Central memory CD4-positive, alpha-beta T cell (primary cell): ENCODE measurements at places on chromosomes 5 and 9.

- no peak for DNase-seq
Observed at GRCh38 chr5:31671339-31671741, 32.4 kb downstream of the PDZD2 start.

- no peak for DNase-seq
Observed at GRCh38 chr9:128409978-128410377, 10.7 kb upstream of the CERCAM start.

GRCh38 chr5:171431251-171431777, 11.9 kb downstream of the FGF18 start:
- no peak for DNase-seq

GRCh38 chr5:72622170-72622760, 115.1 kb upstream of the ZNF366 start:
- DNase-seq: no peak

DNA sequence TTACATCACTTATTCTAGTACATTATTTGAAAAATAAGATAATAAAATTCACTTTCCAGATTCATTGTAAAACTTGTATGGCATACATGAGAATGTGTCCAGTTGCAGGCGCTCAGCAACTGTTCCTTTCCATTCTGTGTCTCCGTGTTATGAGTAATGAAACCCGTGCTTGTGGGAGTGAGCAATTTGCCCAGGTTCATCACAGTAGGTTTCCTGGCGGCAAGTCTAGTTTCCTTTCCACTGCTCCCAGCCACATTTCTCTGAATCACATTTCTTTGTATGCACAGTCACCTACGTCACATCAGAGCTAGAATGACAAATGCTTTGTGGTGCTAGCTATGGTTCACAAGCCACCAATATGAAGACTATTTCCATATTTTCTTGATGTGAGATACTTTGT, 39.9 kb downstream of the MOCS2 start:
- DNase-seq: no peak

DNA sequence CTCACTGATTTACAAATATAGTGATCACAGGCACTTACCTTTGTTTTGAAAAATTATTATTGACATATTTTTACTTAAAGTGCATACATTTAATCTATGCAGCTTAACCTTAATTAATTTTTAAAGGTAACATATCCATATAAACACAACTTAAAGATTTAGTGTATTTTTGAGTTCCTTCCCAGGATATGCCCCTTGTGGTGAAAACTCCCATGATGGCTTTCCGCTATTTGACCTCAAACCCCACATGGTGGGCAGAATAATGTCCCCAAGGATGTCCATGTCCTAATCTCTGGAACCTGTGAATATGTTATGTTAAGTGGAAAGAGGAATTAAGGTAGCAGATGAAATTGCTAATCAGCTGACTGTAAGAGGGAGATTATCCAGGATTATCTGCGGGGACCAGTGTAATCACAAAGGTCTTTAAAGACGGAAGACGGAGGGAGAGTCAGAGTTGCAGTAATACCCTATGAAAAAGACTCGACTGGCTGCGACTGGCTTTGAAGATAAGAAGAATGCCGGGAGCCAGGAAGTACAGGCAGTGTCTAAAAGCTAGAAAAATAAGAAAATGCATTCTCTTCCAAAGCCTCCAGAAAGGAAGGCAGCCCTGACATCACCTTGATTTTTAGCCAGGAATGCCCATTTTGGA, 193.9 kb downstream of the ICE1 start:
- DNase-seq: no peak

- peak; percentile 86 for DNase-seq
Observed at GRCh38 chr9:128117613-128118471, 9.7 kb downstream of the PTGES2 start.

GRCh38 chr5:98301547-98301946, 471.9 kb upstream of the RGMB start:
- DNase-seq: no peak
